ENCODE measurements at places on chromosomes 4 and X.

- no peak for DNase-seq
These were observed 122.6 kb upstream of the ANK2 start for GRCh38 chr4:112926819-112927218.

- DNase-seq = no peak
These were observed 23.9 kb upstream of the TMSB4X start for GRCh38 chrX:12950851-12951594.

DNA sequence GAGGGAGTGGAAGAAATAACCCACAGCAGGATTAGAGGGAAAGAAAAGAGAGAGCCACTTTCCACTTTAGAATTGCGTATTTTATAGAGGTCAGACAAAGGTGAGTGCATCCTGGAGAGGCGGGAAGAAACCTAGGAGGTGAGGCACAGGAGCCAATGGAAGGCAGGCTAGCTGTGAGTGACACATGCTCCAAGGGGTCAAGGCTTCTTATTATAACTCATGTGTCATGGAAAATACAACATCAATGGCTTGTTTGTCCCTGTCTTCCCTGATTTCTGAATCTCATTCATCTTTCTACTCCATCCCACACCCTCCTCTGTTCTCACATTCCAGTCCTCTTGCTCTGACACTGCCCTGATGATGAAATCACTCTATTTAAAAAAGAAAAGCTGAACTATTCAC is 14.4 kb downstream of the ANXA3 start:
- DNase-seq = no peak

DNA sequence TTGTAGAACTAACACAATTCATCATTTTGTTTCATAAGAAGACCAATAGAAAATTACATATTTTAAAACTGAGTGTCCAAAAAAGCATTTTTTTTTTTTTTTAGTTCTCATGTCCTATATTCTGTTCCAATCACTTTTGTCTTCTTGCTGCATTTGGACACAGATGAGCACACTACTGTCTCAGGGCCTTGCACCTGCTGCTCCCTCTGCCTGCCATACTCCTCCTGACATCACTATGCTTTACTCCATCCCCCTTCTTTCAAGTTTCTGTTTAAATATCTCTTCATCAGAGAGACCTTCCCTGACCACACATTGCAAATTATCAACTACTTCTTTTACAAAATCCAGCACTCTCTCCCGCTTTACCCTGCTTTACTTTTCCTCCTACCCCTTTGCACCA is 230.7 kb upstream of the GK2 start:
- no peak for DNase-seq

GRCh38 chr4:169573889-169574288 is 38.5 kb downstream of the NEK1 start:
- no peak for DNase-seq

GRCh38 chr4:145587088-145587754 is 32.0 kb upstream of the MMAA start:
- DNase-seq = no peak

DNA sequence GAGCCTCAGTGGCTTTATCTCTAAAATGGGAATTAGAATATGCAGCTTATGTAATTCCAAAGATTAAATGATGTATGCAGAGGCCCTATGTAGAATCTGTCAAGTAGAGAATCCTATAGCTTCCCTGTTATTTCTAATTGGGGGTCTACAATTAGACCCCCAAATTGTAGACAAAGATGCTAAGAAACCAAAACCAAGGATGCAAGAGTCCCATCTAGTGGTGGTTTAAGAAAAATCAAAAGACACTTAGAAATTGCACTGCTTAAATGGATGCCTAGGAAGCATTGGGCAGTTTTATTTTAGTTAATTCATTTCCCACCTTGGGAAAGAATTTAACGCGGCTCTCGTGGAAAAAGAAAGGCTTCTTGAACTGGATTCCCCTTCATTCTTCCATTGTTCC is 115.2 kb downstream of the GABRA2 start:
- no peak for DNase-seq

DNA sequence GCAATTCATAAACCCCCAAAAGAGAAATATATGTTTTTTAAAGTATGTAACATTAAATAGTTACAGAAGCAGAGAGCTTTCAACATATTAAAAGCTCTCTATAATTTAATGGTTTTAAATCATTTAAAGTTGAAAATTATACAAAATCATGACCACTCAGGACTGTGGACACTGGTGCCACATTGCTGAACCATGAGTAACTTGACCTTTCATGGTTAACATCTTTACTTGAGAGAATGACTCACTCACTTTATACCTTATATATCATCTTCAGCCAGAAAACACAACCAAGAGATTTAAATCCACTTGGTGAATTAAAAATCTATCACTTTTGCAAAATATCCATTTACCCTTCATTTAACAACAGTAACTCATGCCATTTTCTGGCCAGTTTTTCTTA is 584.3 kb upstream of the SMIM31 start:
- DNase-seq = no peak

DNA sequence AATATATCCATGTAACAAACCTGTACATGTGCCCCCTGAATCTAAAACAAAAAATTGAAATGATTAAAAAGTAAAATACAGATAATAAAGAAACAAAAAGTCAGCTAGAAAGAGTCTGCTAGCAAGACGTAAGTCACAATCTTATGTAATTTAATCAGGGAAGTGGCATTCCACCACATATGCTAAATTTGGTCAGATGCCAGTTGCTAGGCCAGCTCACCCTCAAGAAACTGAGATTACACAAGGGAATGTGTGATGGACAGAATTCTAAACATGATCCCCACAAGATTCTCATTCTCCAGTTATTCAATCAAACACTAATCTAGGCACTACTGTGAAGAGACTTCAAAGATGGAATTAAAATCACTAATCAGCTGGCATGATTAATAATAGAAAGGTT is 689.3 kb downstream of the CENPC start:
- no peak for DNase-seq

DNA sequence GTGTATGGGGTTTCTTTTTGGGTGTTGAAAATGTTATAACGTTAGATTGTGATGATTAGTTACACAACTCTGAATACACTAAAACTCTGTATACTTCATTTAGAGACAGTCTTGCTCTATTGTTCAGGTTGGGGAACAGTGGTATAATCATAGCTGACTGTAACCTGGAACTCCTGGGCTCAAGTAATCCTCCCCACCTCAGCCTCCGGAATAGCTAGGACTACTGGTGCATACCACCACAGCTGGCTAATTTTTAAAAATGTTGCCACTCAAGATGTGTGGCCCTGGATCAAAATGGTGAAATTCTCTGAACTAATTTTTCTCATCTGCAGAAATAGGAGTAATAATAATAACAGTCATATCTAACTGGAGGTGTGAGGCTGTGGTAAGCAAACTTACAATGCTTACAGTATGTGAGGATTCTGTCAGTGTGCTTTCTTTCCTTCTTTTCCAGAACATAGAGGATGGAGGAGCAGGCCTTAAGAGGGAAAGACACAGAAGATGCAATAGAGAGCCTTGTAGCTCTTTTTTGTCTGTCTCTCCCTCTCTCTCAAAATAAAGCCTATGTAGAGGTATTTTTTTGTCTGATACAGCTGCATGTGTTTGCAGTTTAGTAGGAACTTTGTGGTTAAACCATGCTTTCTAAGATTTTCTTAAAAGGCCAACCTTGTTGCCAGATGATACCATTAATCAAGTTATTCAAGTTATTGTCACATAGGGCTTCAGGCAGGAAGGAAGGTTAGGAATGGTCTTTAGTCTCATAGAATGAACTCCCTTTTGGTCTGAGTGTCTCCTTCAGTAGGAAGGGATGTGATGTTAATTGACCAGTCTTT is 7.5 kb downstream of the ADD1 start:
- DNase-seq = no peak

- no peak for DNase-seq
These were observed 151.0 kb downstream of the NHS start for GRCh38 chrX:17525762-17526555.

DNA sequence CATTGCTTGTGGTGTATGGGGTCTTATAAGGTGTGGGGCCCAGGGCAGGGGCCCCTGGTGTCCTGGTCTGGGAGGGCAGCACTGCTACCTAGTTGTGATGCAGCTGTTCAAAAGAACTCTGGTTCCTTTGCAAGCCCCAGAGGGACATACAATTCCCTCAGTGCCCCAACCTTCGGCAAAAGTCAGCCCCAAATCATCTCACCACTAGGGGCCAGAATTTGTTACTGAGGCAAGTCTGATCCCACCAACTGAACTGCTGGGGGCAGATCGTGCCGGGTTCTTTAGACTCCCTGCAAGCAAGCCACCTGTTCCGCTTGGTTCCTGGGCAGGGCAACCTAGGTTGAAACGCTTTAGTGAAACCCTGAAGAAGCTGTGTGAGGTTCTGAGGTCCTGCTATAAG is 180.1 kb upstream of the S100G start:
- DNase-seq = no peak

DNA sequence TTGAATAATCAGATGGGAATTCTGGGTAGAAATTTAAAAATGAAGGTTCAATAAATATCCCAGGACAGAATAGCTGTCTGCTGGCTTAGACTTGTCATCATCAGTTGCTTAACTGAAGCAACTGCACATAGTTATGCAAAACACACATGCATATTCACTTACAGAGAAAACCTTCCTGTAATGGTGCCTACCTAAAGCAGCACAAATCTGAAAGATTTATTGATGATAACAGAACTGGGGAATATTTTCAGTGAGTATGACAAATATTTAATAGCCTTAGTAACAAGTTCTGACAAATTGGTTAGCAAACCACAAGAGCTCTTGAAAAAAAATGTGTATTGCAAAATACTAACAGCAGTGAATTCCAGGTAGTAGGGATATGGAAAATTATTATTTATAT is 606.8 kb upstream of the BOD1L1 start:
- no peak for DNase-seq

GRCh38 chr4:22986262-22986661 is 293.5 kb downstream of the GBA3 start:
- no peak for DNase-seq

DNA sequence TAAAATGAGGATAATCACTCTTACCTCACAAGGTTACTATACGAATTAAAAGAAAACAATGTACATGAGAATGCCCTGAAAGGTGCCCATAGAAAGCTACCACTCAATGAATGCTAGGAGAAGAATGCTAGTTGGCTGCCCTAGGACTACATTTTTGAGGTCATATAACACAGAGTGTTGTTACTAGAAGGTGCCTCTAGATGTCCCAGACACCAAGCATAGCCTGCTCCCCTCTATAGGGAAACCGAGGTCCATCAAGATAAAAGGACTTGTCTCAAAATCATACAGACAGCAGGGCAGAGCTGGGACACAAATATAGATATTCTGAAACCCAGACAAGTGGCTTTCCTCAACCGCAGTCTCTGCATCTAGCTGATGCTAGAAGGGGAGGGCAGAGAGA is 147.0 kb upstream of the ARHGEF9 start:
- DNase-seq = no peak

- DNase-seq = no peak
These were observed 11.0 kb upstream of the VCX3B start for GRCh38 chrX:8453611-8454010.

GRCh38 chrX:69136546-69137331 is 28.5 kb downstream of the PJA1 start:
- DNase-seq = no peak

- DNase-seq = no peak
These were observed 6.1 kb upstream of the HCCS start for GRCh38 chrX:11105080-11105479.

DNA sequence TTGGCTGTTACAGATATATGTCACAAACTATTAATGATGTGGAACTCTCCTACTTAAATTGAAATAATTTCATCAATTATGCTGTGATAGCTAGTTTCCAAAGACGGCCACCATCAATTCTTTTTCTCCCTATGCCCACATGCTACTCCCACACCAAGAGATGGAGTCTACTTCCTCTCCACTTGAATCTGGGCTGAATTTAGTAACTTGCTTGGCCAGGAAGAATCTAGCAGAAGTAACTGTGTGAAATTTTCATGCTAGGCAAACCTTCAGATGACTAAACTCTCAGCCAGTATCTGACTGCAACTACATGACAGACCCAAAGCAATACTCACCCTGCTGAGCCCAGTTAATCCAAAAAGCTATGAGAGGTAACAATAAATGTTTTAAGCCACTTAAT is 3.2 kb downstream of the SEPSECS start:
- DNase-seq = no peak

GRCh38 chr4:136831553-136831952 is 700.7 kb downstream of the PCDH18 start:
- DNase-seq = no peak

DNA sequence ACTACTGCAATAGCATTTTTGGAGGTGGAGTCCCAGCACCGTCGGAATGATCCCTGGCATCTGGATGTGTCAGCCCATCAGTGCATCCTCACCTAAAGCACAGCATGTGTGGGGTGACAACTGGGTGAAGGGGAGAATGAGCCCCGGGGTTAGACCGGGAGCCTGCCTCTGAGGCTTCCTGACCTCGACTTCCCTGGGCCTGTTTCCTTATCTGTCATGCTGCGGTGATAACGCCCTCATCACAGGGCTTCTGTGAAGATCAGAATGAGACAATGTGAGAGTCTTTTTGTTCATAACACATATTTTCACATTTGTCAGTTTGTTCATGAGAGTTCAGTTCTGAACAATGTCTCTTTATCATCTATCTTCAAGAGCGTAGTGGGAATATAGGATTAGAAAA is 31.1 kb upstream of the PDLIM3 start:
- DNase-seq = no peak

DNA sequence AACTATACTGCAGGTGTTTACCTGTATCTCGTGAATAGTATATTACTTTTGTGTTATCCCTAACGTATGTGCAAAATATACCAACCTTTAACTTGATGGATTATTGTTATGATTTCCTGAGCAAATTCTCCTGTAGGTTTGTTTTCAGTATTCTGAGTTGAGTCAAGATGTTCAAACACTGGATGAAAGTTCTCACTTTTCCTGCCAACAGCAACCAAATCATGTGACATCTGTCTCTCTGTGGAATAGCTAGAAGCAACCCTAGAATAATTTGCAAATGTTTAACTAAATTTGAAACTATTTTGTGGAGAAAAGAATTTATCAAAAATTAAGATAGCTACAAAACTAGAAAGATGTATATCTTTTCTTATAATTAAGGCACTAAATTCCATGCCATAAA is 35.6 kb downstream of the BCLAF3 start:
- DNase-seq = no peak

GRCh38 chr4:127015667-127016117 is 617.1 kb upstream of the INTU start:
- DNase-seq = no peak

- no peak for DNase-seq
These were observed 41.1 kb upstream of the HS3ST1 start for GRCh38 chr4:11469650-11470437.

- no peak for DNase-seq
These were observed 30.1 kb downstream of the NEIL3 start for GRCh38 chr4:177339477-177340374.

Data from anterior cingulate cortex (tissue), 58 donors.